Left forelimb (tissue), 1 donor: ENCODE measurements at places on chromosomes 4 and X.

- no peak for DNase-seq
Measured at GRCh38 chr4:61541459-61541858, 341.3 kb downstream of the ADGRL3 start.

GRCh38 chr4:141254326-141254725, 33.6 kb downstream of the ZNF330 start:
- no peak for DNase-seq

- DNase-seq: no peak
Measured at GRCh38 chrX:111914398-111915090, 38.6 kb downstream of the TRPC5OS start.

DNA sequence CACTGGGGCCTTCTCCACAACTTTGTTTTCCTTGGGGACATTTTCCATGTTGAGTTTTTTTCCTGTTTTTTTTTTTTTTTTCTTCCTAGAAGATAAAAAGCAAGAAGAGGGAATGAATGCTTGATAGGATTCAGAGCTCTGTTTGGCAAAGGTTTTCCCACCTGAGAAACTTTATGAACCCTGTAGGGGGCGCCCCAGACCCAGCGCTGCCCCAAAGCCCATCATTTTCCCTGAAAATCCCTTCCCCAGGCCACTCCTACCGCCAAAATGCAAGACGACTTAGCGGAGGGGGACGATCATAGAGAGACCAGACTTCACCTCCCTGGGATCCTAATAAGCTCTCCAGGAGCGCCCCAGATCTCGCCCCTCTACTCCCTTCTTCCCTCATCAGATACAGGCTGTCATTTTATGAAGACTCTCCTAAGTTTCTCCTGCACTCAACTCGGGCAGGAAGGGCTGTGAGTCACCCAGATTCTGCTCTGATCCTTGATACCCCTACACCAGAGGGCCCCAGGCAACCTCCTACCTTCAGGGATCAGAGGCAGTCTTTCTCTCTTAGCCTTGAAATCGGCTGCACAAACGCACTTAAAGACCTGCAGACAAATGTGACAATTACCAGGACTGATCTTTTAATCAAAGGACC, 1.4 kb downstream of the BEX5 start:
- DNase-seq: no peak

DNA sequence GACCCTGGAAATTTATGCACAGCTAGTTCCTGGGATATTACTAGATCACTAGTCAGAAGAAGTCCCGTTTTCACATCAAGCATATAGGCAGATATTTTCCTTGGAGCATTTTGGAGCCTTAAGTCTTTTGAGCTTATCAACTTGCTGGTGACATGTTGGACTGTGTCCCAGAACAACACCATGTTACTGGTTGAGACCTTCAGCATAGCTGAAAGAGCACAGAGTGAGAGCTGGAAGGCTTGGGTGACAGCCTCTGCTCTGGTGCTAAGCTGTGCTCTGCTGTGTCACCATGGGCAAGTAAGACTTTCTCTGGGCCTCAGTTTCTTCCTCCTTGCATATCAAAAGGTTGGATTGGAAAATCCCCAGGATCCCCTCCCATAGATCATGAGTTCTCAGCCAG, 116.6 kb upstream of the FRMPD4 start:
- DNase-seq: no peak

- DNase-seq: no peak
Measured at GRCh38 chrX:136476501-136476900, 11.2 kb upstream of the BRS3 start.

- no peak for DNase-seq
Measured at GRCh38 chr4:75007891-75008290, 75.0 kb downstream of the PARM1 start.

- no peak for DNase-seq
Measured at GRCh38 chr4:1255151-1255550, 6.2 kb upstream of the CTBP1 start.

DNA sequence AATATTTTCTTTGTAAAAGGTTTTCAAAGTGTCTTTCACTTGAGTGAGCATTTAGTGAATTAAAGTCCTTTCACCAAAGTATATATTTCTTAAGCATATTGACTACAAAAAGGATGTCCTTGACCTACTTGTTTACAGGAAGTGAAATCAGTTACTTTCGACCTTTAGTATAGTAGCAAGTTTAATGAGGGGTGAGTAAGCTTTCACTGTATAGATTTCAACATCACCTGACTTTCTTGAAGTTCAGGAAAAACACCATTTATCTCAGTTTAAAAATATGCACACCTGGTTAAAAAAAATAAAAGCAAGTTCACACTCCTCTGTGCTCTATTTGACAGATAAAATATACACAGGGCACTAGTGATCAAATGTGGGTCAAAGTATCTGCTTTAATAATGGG, 88.1 kb downstream of the CCSER1 start:
- DNase-seq: no peak

GRCh38 chrX:153460826-153461225, 9.6 kb downstream of the HAUS7 start:
- DNase-seq: no peak

GRCh38 chr4:147580396-147580795, 36.8 kb upstream of the TMEM184C start:
- no peak for DNase-seq

DNA sequence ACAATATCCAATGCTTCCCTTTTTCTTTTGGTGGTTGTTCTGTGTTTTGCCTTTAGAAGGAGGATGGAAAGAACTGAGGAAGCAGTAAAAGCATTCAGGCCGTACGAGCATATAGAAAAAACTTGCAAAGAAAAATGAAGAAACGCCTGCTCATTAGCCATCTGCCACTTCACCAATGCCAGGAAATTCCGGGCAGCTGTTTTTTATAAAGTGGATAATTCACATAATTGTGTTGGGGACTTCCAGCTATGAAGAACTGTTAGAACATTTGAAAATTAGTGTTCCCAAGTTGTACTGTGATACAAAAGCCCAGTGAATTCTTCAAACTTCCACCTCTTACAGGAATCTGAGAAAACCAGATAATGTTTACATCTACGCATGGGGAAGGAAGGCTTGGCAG, 11.7 kb downstream of the RELL1 start:
- no peak for DNase-seq

GRCh38 chr4:16772366-16772850, 126.0 kb downstream of the LDB2 start:
- DNase-seq: no peak

- DNase-seq: no peak
Measured at GRCh38 chrX:149898554-149898953, 17.6 kb downstream of the MAGEA8 start.

- no peak for DNase-seq
Measured at GRCh38 chr4:11182031-11182430, 246.7 kb downstream of the HS3ST1 start.

DNA sequence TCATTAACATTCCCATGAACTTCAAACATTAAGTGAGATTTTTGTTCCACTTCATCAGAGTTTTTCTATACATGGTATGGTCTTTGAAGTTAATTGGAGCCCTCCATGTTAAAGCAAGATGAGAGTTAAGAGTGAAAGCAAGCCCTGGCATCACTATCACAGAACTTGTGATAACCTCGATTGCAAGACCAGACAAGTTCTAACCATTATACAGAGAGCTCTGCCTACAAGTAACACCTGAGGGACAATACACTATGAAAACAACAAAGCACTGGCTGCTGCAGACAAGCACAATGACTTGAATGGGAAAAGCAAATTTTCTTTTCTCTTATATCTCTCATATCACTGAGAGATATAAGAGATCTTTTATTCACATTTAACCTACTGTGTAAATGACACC, 126.6 kb upstream of the GYPA start:
- no peak for DNase-seq

- DNase-seq: no peak
Measured at GRCh38 chrX:112512509-112512908, 167.2 kb downstream of the LHFPL1 start.

DNA sequence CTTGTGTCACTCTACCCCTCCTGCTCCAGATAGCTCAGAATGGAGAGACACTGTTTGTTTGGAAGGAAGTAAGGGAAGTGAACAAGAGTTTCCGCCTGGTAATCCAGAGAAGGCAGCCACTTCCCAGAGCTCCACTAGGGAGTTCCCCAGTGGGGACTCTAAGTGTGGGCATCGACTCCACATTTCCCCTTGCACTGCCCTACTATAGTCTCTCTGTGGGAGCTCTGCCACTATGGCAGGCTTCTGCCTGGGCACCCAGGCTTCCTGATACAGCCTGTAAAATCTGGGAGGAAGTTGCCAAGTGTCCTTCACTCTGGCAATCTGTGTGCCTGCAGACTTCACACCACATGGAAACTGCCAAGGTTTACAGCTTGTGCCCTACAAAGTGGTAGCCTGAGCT, 245.8 kb upstream of the DMD start:
- no peak for DNase-seq

DNA sequence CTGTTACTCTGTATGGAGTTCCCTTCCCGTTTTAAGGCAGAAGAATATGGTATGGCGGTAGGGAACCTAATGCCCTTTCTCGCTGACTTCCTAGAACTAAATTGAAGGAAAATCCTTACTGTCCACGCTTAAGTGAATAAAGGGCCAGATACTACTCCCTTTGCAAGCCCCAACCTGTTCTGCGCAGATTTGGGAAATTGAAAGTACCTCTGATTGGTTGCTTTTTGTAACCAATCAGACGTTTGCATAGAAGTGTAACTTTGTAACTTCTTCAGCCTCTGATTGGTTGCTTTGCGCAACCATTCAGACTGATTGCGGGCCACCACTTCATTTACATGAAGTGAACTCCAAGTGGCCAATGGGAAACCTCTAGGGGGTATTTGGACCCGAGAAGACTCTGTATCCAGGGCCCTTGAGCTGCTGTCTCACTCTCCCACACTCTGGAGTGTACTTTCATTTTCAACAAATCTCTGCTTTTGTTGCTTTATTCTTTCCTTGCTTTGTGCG, 1.2 kb upstream of the TMEM33 start:
- DNase-seq: no peak

- DNase-seq: no peak
Measured at GRCh38 chr4:31655328-31655727, 935.2 kb downstream of the PCDH7 start.

DNA sequence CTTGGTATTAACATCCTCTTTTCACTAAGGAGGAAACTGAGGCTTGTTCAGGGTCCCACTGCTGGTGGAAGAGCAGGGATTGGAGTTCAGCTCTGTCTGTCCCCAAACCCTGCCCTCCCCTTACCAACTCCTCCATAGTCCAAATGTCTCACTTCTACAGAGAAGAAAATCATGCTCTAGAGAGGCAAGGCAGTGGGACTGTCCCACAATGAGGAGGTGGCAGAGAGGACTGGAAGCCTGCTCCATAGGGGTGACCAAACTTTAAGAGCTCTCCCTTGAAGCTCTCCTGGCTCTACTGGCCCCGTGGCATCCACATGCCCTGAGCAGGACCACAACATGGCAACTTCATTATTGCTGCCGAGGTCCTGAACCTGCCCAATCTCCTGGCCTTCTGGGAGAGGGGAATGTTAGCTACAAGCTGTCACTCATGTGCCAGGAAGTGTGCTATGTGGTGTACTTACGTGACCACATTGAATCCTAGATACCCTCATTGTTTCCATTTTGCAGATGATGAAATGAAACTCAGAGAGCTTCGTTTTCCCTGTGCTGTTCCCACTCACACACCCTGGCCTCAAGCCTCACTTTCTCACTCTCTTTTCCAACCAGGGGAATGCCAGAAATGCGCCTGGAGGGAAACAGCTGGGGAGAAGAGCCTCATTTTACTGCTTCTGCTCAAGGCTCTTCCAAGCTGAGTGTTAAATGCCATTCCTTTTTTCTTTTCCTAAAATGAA, 71.5 kb downstream of the ANAPC4 start:
- no peak for DNase-seq

DNA sequence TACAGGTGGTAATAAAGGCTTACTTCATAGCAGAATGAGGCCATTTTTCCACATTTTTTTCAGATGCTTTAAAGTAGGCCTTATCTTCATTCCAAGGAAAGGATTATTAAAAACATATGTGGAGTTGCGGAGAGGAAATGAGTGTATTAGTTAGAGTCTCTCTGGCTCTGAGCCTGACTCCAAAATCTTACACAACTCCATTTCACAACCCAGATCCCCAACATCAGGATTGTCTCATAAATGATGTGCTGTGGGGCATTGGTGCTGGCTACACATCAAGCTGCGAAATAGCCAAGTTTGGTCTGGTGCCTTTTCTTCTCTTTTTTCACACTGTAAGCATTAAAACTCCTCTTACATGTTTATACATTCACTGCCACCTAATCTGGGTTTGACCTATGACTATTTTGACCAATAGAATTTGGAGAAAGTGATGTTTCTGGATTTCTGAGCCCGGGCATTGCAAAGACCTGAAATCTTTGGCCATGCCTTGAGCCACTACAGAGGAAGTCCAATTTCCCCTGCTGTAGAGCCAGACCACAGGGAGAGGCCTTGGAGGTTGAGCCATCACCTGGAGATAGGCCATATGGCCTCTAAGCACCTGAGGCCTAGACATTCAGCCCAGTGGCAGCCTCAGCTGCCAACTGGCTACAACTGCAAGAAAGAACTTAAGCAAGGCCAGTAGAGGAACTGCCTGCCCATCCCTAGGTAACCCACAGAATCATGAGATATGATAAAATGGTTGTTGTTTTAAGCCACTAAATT, 16.7 kb upstream of the SOD3 start:
- DNase-seq: no peak

DNA sequence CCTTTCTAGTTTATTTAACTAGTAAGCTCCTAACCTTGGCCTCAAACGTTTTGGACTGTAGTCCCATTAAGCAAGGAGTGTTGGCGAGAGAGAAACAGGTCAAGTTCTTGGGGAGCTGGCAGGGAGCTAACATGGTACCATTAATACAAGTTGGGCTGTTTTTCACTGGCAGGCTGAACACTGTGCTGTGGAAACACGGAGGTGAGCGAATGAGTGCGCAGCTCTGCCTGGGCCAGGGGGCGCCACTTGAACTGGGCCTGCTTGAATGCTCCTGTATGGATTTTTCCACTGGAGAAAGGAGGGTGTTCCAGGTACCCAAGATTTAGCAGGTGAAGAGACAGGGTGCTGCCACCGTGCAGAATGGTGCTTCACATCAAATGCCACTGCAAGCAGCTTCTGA, 7.4 kb upstream of the SMS start:
- DNase-seq: no peak

- no peak for DNase-seq
Measured at GRCh38 chr4:168731006-168731636, 234.3 kb downstream of the PALLD start.

DNA sequence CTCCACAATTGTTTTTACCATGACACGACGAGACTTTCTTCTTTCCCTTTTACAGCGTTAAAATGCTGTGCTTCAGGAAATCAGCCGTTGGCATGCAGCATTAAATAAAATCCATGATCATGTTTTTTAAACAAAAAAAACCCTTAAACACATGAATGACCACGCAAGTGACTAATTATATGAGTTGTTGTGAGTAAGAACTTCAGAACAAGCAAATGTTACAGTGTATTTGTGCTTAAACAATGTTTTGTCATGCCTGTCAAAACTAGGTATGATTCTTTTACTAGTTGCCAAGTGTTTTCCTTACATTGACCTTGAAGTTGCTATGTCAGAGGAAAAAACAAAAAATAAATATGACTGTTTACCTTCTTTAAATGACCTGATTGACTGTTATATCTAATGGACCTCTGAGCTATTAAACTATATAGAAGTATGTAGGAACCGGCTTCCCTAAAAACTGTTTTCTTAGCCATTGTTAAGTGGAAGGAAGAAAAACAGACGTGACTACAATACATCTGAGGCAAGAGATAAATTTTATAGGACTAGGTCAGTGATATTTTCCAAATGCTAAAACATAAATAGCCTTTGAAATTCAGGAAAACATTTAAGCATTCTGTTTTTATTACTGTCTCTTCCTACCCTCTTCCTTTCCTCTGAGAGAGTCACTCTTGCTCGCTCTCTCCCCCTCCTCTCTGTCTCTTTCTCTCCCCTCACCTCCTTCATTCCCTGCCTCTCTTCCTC, 197.1 kb downstream of the PALLD start:
- DNase-seq: no peak
